ENCODE measurements at places on chromosomes 16 and 17.

GRCh38 chr17:66018786-66019185 lies 173.1 kb downstream of the CEP112 start:
- no peak for DNase-seq

DNA sequence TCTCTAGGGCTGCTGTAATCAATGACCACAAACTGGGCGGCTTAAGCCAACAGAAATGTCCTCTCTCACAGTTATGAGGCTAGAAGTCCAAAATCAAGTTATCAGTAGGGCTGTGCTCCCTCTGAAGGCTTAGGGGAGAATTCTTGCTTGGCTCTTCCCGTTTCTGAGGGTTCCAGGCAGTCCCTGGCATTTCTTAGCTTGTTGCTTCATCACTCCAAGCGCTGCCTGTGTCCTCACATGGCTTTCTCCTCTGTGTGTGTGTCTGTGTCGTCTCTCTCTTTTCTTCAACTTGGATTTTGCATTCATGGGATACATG lies 13.7 kb upstream of the CDC42EP4 start:
- DNase-seq: peak; percentile 52

- no peak for DNase-seq
These were observed 17.3 kb downstream of the MRPS23 start for GRCh38 chr17:57832314-57833178.

GRCh38 chr17:54744750-54745149 lies 155.9 kb upstream of the TOM1L1 start:
- no peak for DNase-seq

DNA sequence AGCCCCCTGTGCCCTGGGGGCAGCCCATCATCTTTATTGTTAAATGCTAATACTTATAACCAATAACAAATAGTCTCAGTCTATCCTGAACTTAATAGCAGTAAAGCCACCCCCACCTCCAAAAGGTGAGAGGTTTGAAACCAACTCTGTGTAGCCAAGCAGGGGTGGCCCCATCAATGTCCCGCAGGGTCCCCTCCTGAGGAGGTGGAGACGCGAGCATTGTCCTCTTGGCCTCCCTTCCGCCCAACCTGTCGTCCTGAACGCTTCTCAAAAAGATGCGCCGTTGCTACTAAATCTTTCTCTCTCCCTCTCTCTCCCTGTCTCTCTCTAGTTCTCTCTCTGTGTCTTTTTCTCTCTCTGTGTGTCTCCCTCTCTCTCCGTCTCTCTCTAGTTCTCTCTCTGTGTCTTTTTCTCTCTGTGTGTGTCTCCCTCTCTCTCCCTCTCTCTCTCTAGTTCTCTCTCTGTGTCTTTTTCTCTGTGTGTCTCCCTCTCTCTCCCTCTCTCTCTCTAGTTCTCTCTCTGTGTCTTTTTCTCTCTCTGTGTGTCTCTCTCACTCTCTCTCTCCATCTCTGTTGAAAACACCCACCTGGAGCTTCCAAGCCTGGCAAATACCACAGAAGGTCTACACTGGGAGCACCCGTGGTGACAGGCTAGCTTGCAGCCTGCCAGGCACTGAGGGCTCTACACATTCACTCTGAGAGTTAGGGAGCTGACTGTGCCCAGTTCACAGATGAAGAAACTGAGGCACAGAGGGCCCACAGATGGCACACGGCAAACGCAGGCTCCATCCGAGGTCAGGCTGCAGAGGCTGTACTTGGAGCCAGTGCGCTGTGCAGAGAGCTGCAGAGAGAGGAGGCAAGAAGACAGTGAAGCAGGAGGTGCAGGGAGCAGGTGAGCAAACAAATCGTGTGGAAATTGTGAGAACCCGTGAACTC lies 185.9 kb downstream of the C16orf95 start:
- no peak for DNase-seq

Data from renal cortical epithelial cell (primary cell).